Coronary artery (tissue), 2 donors: ENCODE measurements at places on chromosomes 5 and 9.

- DNase-seq, result no peak
Observed at GRCh38 chr5:10034001-10034400, 215.7 kb downstream of the ATPSCKMT start.

- DNase-seq, result no peak
Observed at GRCh38 chr9:92279302-92279701, 14.2 kb downstream of the IARS1 start.

GRCh38 chr5:95884017-95884325 is 61.4 kb upstream of the GLRX start:
- DNase-seq, result no peak

DNA sequence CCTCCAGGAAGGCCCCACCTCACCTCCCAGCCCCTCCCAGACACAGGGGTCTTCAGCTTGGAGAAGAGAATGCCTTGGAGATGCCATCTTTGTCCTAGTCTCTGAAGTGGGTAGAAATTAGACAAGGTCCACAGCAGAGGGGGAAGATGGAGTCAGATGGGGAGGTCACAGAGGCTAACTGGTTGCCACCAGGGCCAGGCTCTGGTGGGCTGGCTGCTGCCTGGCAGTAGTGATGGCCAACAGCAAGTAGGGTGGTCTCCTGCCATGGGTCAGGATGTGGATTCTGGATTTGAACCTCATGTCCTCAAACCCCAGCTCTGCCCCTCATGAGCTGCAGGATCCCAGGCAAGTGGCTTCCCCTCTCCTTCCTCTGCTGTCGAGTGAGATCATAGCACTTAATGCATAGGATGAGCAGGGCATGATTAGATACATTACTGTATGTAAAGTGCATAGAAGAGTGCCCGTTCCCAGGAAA is 38.7 kb upstream of the NEK6 start:
- DNase-seq, result peak; percentile 70

GRCh38 chr9:120474591-120475243 is 105.2 kb downstream of the CDK5RAP2 start:
- DNase-seq, result no peak

GRCh38 chr9:93587284-93587650 is 10.9 kb downstream of the PHF2 start:
- peak; percentile 67 for DNase-seq

GRCh38 chr9:38227061-38227540 is 158.1 kb upstream of the SHB start:
- no peak for DNase-seq
